Nucleus accumbens (tissue), 56 donors: ENCODE measurements at places on chromosomes 3 and 15.

- DNase-seq, result no peak
These were observed 697.5 kb upstream of the CBLB start for GRCh38 chr3:106566277-106566676.

GRCh38 chr3:149215515-149215914 is 6.1 kb downstream of the CP start:
- no peak for DNase-seq

- DNase-seq, result no peak
These were observed 58.1 kb upstream of the MYRIP start for GRCh38 chr3:39751286-39751685.

DNA sequence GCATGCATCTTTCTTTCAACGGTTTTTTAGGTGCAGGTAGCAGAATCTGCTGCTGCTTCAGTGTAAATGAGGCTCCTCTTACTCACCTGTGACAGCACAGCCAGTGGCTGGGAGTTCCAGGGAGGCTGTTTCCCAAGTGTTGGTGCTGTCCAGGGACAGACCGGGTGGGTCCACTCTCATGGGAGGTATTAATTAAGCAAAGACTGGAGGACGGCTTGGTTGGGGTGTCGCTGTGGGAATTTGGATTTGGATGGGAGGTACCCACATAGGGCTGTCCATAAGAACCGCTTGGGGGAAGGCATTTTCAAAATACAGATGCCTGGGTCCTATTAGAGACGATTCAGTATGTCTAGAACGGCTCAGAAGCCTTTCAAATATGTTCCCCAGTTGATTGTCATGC is 42.9 kb downstream of the SV2B start:
- no peak for DNase-seq

DNA sequence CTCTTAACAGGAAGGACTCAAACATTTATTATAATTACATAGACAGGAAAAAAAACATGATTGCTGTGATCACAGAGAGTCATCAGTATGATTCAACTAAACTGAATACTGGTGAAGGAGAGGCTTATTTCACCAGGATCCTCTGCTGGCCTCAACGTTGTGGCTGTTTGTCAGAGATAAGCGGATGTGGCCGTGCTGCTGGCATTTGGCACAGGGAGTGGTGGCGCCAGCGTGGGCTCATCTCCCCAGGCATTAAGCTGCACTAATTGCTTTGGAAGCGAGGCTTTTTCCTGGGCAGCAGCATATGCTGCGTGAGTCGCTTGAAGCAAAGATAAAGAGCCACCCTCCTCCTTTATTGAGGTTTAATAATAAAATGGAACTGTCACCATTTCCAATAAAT is 306.7 kb downstream of the LRTM1 start:
- no peak for DNase-seq

DNA sequence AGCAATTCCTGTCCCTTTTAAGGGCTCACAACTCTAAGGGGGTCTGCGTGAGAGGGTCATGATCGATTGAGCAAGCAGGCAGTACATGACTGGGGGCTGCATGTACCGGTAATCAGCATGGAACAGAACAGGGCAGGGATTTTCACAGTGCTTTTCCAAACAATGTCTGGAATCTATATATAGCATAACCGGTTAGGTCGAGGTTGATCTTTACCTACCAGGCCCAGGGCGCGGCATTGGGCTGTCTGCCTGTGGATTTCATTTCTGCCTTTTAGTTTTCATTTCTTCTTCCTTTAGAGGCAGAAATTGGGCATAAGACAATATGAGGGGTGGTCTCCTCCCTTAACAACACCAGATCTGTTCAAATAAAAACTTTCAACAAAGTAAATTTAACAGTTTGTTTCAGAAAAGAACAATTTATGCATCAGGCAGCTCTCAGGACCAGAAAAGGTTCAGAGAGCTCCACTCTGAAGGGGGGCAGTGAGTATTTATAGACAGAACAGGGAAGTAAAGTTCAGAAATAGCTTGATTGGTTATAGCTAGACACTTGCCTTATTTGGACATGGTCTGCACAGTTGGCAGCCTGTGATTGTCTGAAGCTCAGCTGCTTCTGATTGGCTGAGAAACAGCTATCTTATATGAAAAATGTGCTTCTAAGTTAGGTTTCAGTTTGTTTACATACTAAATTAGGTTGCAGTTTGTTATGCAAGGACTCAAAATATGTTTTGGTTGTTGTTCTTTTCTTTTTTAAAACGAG is 17.2 kb upstream of the B4GALT4 start:
- no peak for DNase-seq

GRCh38 chr15:79496838-79497237 is 64.7 kb downstream of the MINAR1 start:
- DNase-seq, result no peak

GRCh38 chr3:158912188-158912587 is 110.3 kb downstream of the MFSD1 start:
- DNase-seq, result no peak

GRCh38 chr3:187900993-187901755 is 155.9 kb upstream of the BCL6 start:
- DNase-seq, result no peak

DNA sequence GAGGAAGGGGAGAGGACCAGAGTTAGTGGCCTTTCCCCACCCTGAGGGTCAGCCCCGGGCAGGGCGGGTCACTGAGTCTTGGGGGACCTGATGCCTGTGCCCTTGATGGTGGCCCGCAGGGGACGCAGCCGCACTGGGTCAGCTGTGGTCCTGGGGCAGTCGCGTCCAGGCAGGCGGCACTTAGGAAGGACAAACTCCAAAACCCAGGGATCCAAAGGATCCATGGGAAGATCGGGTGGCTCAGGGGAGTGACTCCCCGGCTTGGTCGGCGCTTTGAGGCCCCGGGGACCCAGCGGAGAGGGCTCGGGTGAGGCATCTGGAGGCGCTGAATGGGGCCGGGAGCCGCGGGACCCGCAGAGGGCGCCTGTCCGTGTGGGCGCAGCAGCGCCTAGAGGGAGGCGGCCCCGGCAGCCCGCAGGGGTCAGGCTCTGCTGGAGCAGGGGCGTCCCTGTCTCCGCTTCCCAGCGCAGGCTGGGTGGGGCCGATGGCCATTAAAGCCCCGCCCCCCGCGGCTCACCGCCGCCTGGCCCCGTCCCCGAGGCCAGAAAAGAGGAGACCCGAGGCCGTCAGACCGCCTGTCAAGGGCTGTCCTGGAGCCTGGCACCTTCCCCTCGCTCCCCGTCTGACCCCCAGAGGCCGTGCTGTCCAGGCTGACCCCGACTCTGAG is 17.5 kb downstream of the CIDEC start:
- no peak for DNase-seq

GRCh38 chr3:113075588-113075987 is 84.8 kb downstream of the GTPBP8 start:
- no peak for DNase-seq

DNA sequence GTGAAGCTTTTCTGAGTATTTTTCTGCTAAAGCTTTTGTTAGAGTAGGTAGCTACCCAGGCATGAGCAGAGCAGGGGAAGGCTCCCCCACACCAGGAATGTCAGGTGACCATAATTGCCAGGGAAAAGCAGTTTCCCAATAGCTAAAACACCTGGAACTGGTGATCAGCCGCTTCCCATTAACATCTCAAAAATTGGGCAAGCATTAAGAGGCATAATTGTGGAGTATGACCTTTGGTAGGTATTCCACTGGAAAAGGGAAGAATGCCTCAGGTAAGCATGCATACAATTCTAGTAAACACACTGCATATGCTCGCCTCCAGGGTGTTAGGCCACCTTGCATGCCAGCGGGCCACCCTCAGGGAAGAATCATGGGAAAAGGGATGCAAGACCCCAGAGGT is 84.5 kb downstream of the CCR1 start:
- DNase-seq, result no peak

GRCh38 chr3:12965999-12966846 is 107.0 kb downstream of the IQSEC1 start:
- peak; percentile 30 for DNase-seq
